Stimulated activated CD8-positive, alpha-beta memory T cell treated with anti-CD3 and anti-CD28 coated beads, Interleukin-15, amount 100 ng/mL, for 4 hours (primary cell): ENCODE measurements at places on chromosomes 12 and 14.

- DNase-seq = no peak
Measured at GRCh38 chr12:54502485-54502884, 4.9 kb downstream of the NCKAP1L start.

DNA sequence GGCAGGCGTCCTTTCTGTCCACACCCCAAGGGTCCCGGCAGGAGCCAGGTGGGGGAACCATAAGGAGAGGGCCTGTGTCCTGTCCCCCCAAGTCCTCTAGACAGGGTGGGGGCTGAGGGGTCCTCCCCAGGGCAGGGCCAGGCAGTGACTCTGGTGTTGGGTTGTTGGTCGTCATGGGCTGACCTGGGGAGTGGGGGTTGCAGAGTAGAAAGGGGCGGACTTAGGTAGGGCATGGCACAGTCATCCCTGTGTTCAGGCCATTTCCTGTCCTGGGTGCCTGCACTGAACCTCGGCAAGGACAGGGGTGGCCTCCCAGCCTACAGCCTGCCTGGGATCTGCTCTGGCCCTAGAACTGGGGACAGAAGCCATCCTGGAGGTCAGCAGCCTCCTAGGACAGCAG lies 356.2 kb downstream of the TMEM121 start:
- no peak for DNase-seq

GRCh38 chr12:123149501-123150274 lies 1.2 kb downstream of the PITPNM2 start:
- DNase-seq = no peak

DNA sequence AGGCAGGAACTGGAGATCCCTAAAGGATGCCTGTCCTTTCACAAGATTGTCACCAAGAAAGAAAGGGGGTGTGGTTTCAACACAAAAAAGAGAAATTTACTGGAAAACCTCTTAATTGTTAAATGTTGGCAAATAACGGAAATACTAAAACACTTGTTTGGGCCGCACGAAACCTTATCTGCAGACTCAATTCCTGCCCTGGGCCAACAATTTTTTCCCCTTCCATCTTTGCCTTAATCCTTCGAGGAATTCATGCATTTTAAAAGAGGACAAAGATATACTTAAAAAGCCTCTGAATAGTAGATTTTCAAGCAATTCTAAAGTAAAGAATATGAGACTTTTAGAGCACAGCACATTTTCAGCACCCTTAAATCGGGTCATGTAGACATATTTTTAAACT lies 366.2 kb downstream of the DUSP6 start:
- no peak for DNase-seq

GRCh38 chr12:90543374-90543773 lies 411.6 kb downstream of the CCER1 start:
- no peak for DNase-seq

DNA sequence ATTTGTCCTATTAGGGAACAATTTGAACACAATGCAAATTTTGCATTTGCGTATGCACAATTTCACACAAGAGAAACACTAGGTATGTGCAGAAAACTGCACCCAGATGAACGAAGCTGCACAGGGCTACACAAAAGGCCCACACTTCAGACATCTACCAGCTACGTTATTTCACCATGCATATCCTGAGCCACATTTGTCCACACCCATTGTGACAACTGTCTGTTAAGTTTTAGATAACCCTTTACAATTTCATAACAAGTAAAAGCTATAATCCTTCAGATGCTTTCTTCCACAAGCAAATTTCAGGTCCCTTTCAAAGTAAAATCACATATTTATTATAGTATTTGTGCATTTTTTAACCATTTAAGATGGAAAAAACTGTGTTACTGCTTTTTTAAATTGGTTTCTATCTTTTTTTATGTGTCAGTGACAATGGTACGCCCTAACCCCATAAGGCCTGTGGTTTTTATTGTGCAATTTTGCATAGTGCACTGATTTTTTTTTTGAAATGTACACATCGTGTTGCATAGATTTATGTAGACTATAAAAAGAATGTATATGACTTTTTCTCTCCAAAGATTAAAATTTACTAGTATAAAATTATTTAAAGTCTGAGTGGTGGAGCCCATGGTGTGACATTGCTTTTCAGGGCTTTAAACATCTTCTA lies 87.8 kb upstream of the BTG1 start:
- DNase-seq = no peak

- DNase-seq = no peak
Measured at GRCh38 chr14:96083667-96084320, 44.6 kb downstream of the C14orf132 start.

DNA sequence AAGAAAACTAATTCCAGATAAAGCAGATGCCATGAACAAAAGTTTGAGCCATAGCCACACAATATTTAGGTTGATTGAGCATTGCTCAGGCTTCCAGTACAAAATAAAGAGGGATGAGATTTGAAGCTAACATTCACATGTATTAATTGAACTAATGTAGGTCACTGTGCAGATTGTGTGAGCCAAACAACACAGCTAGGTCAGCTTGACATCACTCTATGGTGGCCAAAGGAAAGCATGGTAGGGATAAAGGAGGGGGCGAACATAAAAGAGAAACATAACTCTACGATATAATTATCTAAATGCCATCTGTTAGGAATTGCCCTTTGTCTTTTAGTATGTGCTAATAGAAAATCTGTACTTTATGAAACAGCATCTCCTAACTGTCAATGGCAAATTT lies 477.7 kb upstream of the SYT1 start:
- no peak for DNase-seq

DNA sequence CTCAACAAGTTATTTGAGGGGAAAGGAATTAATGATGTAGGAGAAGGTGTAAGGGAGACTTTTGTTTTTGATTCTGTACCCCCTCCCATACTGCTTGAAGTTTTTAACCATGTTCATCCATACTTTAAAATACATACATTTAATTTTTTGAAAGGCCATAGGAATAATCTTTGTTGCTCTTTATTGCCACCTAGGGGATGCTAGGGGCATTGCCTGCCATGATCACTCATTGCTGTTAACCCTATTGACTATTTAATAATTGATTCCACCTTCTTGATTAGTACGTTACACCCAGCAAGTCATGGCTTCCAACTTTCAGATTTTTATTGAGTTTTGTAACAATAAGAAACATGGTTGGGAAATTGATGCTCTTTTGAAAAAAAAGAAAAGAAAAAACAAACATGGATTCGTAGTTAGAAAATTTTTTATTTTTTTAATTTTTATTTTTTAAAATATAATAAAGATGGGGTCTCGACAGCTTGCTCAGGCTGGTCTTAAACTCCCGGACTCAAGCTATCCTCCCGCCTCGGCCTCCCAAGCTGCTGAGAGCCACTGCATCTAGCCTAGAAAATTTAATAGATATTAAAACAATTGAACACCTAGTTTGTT lies 8.5 kb upstream of the PRKAB1 start:
- no peak for DNase-seq

DNA sequence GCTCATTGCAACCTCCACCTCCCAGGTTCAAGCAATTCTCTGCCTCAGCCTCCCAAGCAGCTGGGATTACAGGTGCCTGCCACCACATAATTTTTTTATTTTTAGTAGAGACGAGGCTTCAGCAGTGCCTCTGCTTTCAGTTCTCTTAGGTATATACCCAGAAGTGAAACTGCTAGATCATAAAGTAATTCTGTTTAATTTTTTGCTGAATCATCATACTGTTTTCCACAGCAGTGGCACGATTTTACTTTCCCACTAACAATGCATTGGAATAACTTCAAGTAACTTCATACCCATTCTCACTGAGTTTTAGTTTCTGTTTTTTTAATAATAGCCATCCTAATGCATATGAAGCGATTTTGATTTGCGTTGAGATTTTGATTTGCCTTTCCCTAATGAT lies 148.0 kb upstream of the G2E3 start:
- no peak for DNase-seq

DNA sequence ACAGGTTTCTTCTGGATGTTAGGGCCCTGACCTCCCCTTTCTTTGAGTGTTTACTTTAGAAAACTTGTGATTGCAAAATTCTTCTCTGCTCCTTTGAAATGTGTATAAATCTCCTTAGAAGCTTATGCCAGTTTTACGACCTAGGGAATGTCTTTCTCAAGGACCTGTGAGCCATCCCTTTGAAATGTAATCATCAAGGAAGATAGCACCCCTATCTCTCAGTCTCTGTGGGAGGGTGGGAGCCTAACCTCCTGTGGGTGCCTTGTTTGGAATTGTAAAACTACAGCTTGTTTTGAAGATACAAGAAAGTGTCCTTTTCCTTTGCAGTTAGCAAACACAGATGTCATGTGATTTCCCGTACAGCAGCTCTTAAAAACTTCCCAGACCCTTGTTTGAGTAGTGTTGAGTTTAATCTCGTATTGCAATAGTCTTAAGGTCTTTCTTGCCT lies 3.3 kb downstream of the OR10AD1 start:
- no peak for DNase-seq

DNA sequence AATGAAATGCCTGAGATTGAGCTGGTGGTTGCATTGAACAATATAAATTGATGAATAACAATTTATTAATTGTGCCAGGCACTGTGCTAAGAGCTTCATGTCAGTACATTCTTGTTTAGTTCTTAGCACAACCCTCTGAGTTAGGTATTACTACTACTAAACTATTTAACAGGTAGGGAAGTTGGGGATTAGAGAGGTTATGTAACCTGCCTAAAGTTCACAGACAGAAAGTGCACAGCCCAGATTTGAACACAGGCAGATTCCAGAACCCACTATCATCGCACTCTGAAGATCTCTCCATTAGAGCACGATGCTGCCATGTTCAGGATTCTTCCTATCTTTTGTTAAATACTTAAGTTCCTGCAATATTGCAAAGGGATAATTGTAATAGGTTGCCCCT lies 49.3 kb downstream of the ETV6 start:
- DNase-seq = no peak

GRCh38 chr14:26794731-26795130 lies 196.9 kb upstream of the NOVA1 start:
- DNase-seq = no peak

DNA sequence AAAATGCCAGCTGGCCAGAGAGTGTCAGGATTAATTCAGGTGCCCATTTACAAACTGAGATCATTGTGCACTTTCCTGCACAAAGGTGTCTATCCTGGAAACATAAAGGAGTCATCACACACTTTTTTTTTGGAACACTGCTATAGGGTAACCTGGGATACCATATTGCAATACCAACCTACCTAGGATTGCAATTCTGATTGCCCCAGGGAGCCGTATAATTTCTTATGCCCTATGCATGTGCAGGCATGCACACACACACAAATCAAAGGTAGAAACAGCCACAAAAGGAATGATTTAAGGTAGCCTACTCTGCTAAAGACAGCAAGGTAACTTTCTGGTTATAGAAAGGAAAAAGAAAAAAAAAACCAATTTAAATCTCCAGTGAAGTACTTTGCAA lies 285.3 kb upstream of the KITLG start:
- no peak for DNase-seq
